ENCODE measurements at places on chromosomes 4 and X. TPM values are rescaled to one million over a fixed set of nuclear protein-coding genes. Genes with fewer than 3 reads are reported as not detected.

SHROOM3 gene
- 0.55 TPM for total RNA-seq

WAS gene
- 101 TPM for total RNA-seq

SLC2A9 gene
- total RNA-seq: 1.1 TPM

NLRP2B gene
- not detected for total RNA-seq

ERAS gene
- not detected for total RNA-seq

GPR50 gene
- not detected for total RNA-seq

GAGE2A gene
- not detected for total RNA-seq

TCEANC gene
- total RNA-seq: 5.9 TPM

LARP7 gene
- 56.9 TPM for total RNA-seq

SPANXA2 gene
- not detected for total RNA-seq

DNA sequence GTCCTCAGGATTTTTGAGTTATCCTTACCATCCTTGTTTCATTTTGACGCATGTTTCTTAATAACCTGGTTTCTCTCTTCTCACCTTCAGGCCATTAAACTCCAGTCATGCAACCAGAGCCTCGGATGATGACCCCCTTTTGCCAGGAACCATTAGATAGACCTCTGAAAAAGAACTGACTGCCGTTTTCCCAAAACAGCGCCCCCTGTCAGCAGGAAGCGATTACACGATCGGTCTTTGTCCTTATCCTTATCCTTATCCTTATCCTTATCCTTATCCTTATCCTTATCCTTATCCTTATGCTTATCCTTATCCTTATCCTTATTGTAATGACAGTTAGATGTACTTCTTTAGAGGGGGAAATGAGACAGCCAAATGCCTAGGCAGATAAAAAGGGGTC is 148.4 kb upstream of the ITM2A start:
- H3K27ac ChIP-seq: no peak overlapping the region
- no peak for DNase-seq
- no peaks in the 10 kb centered on the region for H3K4me1 ChIP-seq
- no peaks in the 10 kb centered on the region for H3K27me3 ChIP-seq
- no peaks in the 10 kb centered on the region for H3K36me3 ChIP-seq

DNA sequence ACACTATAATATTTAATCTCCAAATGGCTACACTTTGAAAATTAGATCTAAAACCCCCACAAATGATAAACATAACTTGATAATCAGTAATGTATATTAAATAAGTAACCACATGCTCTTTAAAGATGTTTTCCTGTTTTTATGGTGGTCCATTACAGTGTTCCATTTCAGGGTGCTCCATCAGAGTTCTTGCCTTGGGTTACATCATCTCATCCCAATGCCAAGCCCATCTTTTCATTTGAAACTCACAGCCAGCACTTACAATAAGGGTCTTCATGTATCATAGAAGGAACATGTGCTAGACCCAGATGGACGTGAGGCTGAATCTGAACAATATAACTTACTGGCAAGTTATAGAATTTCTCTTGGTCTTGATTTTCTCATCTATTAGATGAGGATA is 10.5 kb upstream of the PAQR3 start:
- H3K4me3 ChIP-seq: no peak overlapping the region
- H3K4me1 ChIP-seq: no peaks in the 10 kb centered on the region
- H3K27me3 ChIP-seq: peaks cover 19% of the 10 kb centered on the region
- H3K27ac ChIP-seq: no peak overlapping the region
- no peaks in the 10 kb centered on the region for H3K36me3 ChIP-seq

DNA sequence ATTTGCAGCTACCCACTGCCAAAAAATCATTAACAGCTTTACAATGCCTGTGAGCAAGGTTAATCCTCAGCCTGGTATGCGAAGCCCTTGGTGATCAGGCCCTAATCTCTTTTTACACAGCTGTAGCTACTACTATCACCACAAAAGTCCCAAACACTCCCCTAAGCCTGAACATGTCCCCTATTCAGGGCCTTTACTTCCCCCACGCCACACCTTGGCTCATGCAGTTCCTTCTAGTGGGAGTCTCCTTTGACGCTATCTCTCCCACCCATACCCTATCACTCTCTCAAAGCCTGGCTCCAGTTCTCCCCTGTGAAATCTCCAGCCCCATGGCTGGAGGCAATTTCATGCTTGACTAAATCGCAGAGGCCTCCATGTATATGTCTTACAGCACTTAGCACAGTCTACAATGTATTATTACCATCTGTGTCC is 90.6 kb upstream of the CBR4 start:
- H3K36me3 ChIP-seq: peaks cover 1% of the 10 kb centered on the region
- no peak overlapping the region for H3K27ac ChIP-seq
- no peak for DNase-seq
- peaks cover 34% of the 10 kb centered on the region for H3K4me1 ChIP-seq
- H3K4me3 ChIP-seq: no peak overlapping the region

DNA sequence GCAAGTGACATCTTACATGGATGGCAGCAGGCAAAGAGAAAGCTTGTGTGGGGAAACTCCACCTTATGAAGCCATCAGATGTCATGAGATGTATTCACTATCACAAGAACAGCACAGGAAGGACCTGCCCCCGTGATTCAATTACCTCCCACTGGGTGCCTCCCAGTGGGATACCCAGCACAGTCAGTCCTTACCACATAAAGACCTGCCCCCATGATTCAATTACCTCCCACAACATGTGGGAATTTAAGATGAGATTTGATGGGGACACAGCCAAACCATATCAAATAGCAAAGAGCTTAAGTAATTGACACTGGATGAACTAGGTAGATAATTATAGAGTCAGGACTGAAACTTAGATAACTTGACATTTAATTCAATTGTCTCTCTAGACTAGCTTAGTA is 85.6 kb downstream of the SLIT2 start:
- H3K4me1 ChIP-seq: no peaks in the 10 kb centered on the region
- H3K27me3 ChIP-seq: no peaks in the 10 kb centered on the region
- H3K27ac ChIP-seq: no peak overlapping the region
- no peaks in the 10 kb centered on the region for H3K36me3 ChIP-seq

- no peaks in the 10 kb centered on the region for H3K36me3 ChIP-seq
- H3K4me1 ChIP-seq: peaks cover 8% of the 10 kb centered on the region
- H3K27me3 ChIP-seq: no peaks in the 10 kb centered on the region
- no peak for DNase-seq
- no peak overlapping the region for H3K27ac ChIP-seq
Observed at GRCh38 chr4:38914854-38915253, 47.2 kb downstream of the FAM114A1 start.

DNA sequence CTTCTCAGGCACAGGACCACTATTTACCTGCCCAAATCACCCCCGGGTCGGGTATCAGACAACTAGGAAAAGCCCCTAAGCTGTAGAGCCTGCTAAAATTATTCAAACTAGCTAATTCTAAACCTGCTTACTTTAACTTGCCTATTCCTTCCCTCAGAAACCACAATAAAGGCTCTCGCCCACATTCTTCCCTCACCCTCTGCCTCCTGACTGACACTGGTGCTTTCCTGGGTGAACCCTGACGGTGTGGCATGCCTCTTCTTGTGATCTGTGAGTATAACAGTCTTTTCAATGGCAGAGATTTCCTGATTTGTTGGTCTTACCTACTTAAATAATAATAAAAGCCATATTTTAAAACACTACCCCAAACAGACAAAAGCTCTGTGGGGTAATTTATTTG is 242.1 kb upstream of the ZCCHC13 start:
- no peaks in the 10 kb centered on the region for H3K36me3 ChIP-seq
- H3K4me3 ChIP-seq: no peak overlapping the region

GRCh38 chr4:47367761-47368160 is 95.7 kb downstream of the COMMD8 start:
- DNase-seq: no peak
- H3K4me3 ChIP-seq: no peak overlapping the region

DNA sequence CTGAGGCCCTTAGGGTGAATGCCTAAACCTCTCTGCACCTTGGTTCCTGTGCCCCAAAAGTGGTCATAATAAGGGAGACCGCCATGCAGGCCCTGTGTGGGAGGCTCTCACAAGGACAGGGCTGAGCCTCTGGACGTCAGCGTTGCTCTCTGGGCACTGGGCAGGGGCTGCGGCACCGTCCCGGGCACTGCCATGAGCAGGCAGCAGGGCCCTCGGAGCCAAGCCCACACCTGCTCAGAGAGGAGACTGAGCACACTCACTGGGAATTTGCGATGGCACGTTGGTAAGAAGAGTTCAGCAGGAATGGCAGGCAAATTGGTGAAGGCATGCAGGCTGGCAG is 123.4 kb downstream of the HMX1 start:
- no peaks in the 10 kb centered on the region for H3K4me1 ChIP-seq
- H3K27ac ChIP-seq: no peak overlapping the region
- DNase-seq: no peak
- no peaks in the 10 kb centered on the region for H3K36me3 ChIP-seq
- no peak overlapping the region for H3K4me3 ChIP-seq
- H3K27me3 ChIP-seq: no peaks in the 10 kb centered on the region

DNA sequence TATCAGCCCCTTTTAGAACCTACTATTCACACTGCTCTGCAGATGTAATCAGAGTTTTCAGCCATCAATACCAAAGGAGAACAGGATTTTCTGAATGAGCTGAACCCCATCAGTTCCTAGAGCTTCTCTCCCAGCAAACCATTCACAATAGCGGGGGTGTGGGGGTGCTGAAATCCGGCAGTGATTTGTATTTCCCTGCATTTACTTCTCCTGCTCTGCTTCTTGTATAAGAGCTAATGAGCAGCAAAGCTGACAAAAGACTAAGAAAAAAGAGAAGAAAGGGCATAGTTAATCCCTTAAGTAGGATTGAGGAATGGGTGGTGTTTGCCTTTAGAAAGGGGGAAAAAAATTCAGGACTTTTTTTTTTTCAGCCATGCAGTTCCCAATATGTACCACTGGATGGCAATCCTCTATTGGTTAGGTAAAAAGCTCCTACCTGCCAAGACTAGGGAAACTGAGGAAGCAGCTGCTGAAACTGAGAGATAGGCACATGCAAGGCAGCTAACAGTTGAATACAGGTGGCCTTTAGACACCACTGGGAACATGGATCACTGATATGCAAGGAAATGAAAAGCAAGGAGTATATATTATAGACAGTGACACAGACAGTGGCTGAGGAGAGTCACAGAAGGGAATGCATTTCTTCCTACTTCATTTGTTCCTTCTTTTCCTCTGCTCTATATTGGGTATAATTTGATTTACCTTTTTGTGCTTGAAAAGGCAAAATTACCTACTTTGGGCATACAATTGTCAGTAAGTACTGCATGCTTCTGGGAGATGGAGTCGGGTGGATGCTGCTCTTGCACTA is 217.9 kb downstream of the HS6ST2 start:
- H3K36me3 ChIP-seq: no peaks in the 10 kb centered on the region
- H3K27ac ChIP-seq: no peak overlapping the region
- no peaks in the 10 kb centered on the region for H3K4me1 ChIP-seq
- DNase-seq: no peak

- peaks cover 2% of the 10 kb centered on the region for H3K27me3 ChIP-seq
- no peaks in the 10 kb centered on the region for H3K36me3 ChIP-seq
- H3K4me1 ChIP-seq: no peaks in the 10 kb centered on the region
- H3K4me3 ChIP-seq: no peak overlapping the region
Observed at GRCh38 chr4:110898290-110898689, 275.4 kb upstream of the PITX2 start.

- DNase-seq: no peak
- no peak overlapping the region for H3K4me3 ChIP-seq
- no peak overlapping the region for H3K27ac ChIP-seq
- no peaks in the 10 kb centered on the region for H3K27me3 ChIP-seq
- no peaks in the 10 kb centered on the region for H3K4me1 ChIP-seq
Observed at GRCh38 chr4:24108567-24108966, 218.7 kb upstream of the PPARGC1A start.

DNA sequence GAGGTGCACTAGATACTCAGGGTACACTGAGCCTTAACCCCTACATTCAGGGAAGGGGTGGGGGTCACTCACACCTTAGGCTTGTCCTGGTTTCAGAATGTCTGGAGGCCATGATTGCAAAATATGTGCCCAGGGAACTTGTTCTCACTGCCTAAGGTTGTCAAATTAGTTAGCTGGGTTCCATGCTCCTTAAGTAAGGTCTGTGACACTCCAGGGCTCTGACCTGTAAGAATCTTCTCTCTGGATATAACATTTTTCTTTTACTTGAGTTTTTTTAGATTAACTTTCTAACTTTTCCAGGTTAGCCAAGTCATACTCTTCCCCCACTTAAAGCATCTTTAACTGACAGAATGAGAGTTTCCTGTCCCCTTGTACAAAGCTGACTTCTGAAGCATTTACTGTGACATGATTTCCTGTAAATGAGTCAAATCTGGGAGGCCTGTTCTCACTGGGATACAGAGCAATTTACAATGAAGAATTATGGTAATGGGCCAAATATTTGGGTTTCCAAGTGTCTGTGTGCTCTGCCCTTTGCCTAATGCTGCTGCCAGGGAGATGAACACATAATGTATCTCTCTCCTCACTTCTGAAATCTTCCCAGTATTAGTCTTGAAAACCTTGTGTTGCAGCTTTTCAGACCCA is 101.7 kb downstream of the GATB start:
- no peaks in the 10 kb centered on the region for H3K4me1 ChIP-seq
- no peak overlapping the region for H3K4me3 ChIP-seq
- DNase-seq: no peak
- no peak overlapping the region for H3K27ac ChIP-seq
- no peaks in the 10 kb centered on the region for H3K27me3 ChIP-seq

DNA sequence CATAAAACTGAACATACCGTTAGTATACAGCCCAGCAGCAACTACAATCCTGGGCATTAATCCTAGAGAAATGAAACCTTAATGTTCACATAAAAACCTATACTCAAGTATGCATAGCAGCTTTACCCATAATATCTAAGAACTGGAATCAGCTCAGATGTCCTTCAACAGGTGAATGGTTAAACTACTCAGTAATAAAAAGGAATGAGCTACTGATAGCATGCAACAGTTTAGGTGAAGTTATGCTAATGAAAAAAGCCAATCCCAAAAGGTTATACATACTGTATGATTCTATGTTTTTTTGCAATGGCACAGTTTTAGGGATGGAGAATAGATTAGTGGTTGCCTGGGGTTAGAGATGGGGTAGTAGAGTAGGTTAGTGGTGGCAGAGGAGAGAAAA is 9.3 kb downstream of the HTT start:
- peaks cover 26% of the 10 kb centered on the region for H3K36me3 ChIP-seq
- no peak overlapping the region for H3K4me3 ChIP-seq
- no peaks in the 10 kb centered on the region for H3K27me3 ChIP-seq
- DNase-seq: no peak

- no peak overlapping the region for H3K27ac ChIP-seq
- no peaks in the 10 kb centered on the region for H3K27me3 ChIP-seq
- no peaks in the 10 kb centered on the region for H3K4me1 ChIP-seq
- H3K4me3 ChIP-seq: no peak overlapping the region
Observed at GRCh38 chrX:130810561-130810960, 92.4 kb downstream of the ENOX2 start.

Measured in activated B cell treated with CpG ODN at 0.5 μM for 24 hours (primary cell).